Endothelial cell of umbilical vein (primary cell): ENCODE measurements at places on chromosomes 6 and 20. TPM values are rescaled to one million over a fixed set of nuclear protein-coding genes. Genes with fewer than 3 reads are reported as not detected.

DNA sequence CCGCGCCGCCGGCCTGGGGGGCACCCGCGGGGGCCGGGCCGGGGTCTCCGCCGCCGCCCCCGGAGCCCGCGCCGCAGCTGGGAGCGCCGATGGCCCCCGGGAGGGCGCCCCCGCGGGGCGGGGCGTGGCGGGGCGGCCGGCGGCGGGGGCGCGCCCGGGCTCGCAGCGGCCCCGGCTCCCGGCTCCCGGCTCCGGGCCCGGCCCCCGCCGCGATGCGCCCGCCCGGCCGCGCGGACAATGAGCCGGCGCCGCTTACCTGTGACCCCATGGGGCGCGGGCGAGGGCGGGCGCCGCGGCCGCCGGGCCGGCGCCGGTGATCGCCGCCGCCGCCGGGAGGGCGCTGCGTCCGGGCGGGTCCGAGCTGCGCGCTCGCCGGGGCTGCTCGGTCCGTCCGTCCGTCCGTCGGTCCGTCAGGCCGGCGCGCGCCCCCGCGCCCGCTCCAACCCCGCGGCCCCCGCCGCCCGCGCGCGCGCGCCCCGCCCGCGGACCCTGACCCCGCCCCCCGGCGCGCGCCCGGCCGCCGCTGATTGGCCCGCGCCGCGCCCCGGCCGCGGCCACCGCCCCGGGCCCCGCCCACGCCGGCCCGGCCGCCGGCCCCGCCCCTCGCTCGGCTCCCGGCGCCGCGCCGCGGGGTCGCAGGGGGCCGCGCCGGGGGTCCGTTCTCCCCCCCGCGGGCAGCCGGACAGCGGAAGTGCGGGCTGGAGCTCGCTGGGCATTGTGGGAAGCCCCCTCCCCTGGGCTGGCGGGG is at the start of gene ZBTB46:
TSS of gene ZBTB46 (minus strand) at position 424 of the 748 bp plus-strand sequence. CDS start 40,507 bp downstream, outside the sequence.
- H3K36me3 ChIP-seq = no peaks in the 10 kb centered on the region
- peaks cover 7% of the 10 kb centered on the region for H3K4me1 ChIP-seq
- H3K27me3 ChIP-seq = peaks cover 18% of the 10 kb centered on the region
- DNase-seq = no peak

- no peak overlapping the region for H3K4me3 ChIP-seq
- H3K27ac ChIP-seq = no peak overlapping the region
- H3K36me3 ChIP-seq = no peaks in the 10 kb centered on the region
- H3K4me1 ChIP-seq = no peaks in the 10 kb centered on the region
- DNase-seq = no peak
- no peaks in the 10 kb centered on the region for H3K27me3 ChIP-seq
Observed at GRCh38 chr20:40875116-40876085, 153.2 kb upstream of the TOP1 start.

- H3K4me1 ChIP-seq = no peaks in the 10 kb centered on the region
- no peak for DNase-seq
- no peaks in the 10 kb centered on the region for H3K27me3 ChIP-seq
- no peak overlapping the region for H3K4me3 ChIP-seq
Observed at GRCh38 chr6:76862936-76863335, 600.4 kb downstream of the HTR1B start.

- no peaks in the 10 kb centered on the region for H3K36me3 ChIP-seq
- H3K4me1 ChIP-seq = no peaks in the 10 kb centered on the region
Observed at GRCh38 chr20:19275038-19275629, 62.7 kb downstream of the SLC24A3 start.

- H3K36me3 ChIP-seq = peaks cover 7% of the 10 kb centered on the region
- no peak for DNase-seq
- H3K4me1 ChIP-seq = peaks cover 10% of the 10 kb centered on the region
- peaks cover 3% of the 10 kb centered on the region for H3K27me3 ChIP-seq
- no peak overlapping the region for H3K27ac ChIP-seq
Observed at GRCh38 chr20:62860924-62861691, 514 bp downstream of the TCFL5 start.

The NFATC2 gene
- total RNA-seq = 12.9 and 13.0 TPM in 2 replicates

The LRRN4 gene
- not detected in 2 replicates for total RNA-seq

DNA sequence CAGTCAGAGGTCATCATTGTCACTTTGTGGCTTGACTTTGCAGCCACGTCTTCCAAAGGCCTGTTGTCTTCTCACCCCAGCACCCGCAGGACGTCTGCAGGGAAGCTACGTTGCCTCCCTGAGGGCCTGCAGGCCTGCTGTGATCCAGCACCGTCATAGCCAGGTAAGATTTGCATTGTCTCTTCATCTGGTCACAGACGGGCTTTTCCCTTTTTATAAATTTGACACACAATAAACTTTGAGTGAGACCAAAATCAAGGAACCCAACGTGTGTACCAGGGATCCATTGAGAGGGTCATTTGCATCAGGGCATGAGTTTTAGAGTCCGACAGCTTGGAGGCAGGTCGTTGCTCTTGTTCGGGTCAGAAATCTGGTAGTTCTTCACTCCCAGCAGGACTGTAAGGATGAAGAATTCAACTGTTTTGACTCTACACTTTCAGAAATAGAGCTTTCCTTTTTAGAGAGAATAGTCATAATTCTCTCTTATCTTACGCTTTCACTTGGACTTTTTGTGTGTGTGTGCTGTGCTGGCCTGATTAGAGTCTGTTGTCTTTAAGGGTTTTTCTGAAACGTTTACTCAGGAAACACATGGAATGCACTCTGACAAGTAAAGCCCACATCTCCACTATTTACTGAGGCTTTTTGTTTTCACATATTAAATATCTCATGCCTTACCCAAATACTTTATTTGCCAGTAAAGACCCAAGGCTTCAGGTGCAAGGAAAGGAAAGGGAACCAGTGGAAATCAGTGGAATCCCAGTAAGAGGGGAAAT is 177.2 kb upstream of the TAB2 start:
- peak; percentile 38 for DNase-seq
- no peak overlapping the region for H3K4me3 ChIP-seq
- no peaks in the 10 kb centered on the region for H3K36me3 ChIP-seq

The CGA gene
- total RNA-seq = not detected in 2 replicates

DNA sequence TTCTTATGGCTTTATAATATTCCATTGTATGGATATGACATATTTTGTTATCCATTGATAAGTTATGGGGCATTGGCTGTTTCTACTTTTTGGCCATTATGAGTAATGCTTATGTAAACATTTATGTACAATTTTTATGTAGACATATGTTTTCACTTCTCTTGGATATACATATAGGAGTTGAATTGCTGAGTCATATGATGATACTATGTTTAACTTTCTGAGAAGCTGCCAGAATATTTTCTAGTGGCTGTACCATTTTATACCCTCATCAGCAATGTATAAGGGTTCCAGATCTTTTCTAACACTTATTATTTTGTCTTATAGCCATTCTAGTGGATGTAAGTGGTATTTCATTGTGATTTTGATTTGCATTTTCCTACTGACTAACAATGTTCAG is 23.1 kb downstream of the OTOR start:
- H3K27me3 ChIP-seq = no peaks in the 10 kb centered on the region
- no peak overlapping the region for H3K4me3 ChIP-seq
- H3K36me3 ChIP-seq = no peaks in the 10 kb centered on the region
- H3K4me1 ChIP-seq = no peaks in the 10 kb centered on the region

DNA sequence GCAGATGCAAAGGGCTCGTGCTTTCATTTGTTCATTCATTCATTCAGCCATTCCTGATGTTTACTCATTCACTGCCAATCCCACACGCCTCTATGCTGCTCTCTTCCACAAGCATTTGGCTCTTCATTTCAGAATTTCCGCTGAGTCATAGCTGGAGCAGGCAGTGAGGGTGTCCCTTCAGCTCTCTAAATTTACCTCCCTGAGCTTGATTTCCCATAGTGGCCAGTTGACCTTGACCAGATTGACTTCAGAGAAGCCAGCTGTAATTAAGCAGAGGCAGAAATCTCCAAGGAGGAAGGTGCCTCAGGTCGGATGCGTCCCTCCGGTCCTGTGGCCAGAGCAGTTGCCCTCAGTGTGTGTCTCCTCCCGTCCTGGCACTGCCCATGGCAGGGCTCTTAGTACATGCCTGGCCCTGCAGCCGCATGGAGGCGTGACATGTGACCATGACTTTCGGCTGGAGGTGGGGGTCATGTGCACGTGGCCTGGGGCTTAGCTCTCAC is 267.2 kb upstream of the ECI2 start:
- H3K4me3 ChIP-seq = no peak overlapping the region
- peak; percentile 36 for DNase-seq
- H3K36me3 ChIP-seq = no peaks in the 10 kb centered on the region
- H3K27ac ChIP-seq = no peak overlapping the region
- H3K4me1 ChIP-seq = no peaks in the 10 kb centered on the region

The FAM162B gene
- not detected in 2 replicates for total RNA-seq

- no peaks in the 10 kb centered on the region for H3K27me3 ChIP-seq
- no peaks in the 10 kb centered on the region for H3K4me1 ChIP-seq
- H3K4me3 ChIP-seq = no peak overlapping the region
- DNase-seq = no peak
Observed at GRCh38 chr6:80767808-80768207, 661.3 kb downstream of the BCKDHB start.

The LTA gene
- 0.46 TPM in 1 of 2 replicates, not detected in the other for total RNA-seq

The EFCAB8 gene
- 0.31 and 0.60 TPM in 2 replicates for total RNA-seq

GRCh38 chr20:53828088-53828681 is 234.5 kb upstream of the ZNF217 start:
- no peaks in the 10 kb centered on the region for H3K36me3 ChIP-seq
- peak overlapping the region; percentile 57 for H3K4me3 ChIP-seq
- peak; percentile 98 for DNase-seq
- no peaks in the 10 kb centered on the region for H3K27me3 ChIP-seq
- peak overlapping the region; percentile 100 for H3K27ac ChIP-seq

DNA sequence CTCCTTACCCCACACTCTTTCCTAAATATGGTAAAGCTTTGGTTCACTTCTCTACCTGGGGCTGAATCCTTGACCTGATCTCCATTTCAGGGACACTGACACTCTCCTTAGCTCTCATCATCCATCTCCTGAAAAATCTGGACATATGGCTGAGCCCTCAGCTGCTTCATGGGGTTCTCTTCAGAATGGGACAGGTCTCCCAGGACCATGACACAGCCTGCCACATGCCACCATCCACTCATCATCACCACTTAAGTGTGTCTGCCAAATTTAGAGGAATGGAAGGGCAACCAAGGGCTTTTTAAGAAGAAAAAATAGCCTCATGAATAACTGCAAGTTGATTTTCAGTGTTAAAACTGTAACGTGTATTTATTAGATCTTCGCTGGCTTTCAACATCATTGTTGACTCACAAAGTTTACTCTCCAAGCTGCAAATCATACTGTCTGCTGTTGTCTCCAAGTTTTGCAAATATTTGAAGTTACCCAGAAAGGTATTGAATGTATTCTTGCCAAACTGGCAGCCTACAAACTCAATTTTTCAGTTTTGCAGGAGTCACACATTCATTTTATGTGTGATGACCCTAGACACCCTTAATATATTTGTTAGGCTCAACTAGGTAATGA is 41.1 kb downstream of the HS3ST5 start:
- H3K36me3 ChIP-seq = no peaks in the 10 kb centered on the region
- no peak overlapping the region for H3K4me3 ChIP-seq
- DNase-seq = no peak
- H3K27me3 ChIP-seq = no peaks in the 10 kb centered on the region
- no peak overlapping the region for H3K27ac ChIP-seq
- no peaks in the 10 kb centered on the region for H3K4me1 ChIP-seq

The IL17F gene
- not detected in 2 replicates for total RNA-seq

DNA sequence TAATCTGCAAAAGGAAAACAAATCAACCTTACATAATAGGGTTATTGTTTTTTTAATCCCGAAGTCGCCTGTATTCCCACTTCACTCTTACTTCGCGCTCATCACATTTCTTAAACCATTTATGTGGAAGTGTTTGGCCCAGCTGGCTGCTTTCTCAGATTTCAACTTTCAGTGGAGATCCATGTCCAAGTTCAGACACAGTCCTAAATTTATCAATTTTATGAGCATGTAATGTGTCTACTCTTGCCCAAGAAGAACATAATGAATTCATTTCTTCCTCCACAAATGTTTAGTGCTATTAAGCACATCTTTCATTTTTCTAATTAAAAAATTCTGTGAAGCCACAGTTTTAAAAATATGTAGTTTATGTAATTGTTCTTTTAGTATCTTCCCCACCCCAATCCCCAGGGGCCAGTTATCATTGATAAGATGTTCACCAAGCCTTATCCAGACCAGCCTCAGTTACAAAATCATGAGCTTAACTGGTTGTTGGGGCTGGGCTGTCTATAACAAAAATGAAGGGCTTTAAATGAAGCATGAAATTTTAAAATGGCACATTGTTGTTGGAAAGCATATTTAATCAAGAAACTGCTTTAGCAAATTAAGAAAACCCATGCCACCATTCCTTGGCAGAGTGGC is 151.7 kb downstream of the UST start:
- DNase-seq = no peak
- no peak overlapping the region for H3K4me3 ChIP-seq
- no peaks in the 10 kb centered on the region for H3K4me1 ChIP-seq
- no peaks in the 10 kb centered on the region for H3K27me3 ChIP-seq

DNA sequence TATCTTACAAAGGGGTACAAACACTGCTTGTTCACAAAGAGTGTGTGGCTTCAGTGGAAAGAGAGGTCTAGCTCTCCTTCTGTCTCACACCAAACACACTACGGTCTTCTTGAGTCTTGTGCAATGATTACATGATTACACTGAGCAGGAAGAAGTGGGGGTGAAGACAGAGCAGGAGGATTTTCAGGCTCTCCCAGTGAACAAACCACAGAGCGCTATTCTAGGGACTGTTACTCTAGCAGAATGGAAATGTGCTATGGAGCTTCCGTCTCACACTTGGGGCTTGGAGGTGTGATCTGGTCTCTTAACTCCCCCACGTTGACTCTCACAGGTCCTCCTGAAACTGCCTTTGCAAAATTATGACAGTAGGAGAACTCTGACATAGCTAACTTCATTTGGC is 203.4 kb downstream of the MYLK4 start:
- no peak for DNase-seq
- no peaks in the 10 kb centered on the region for H3K4me1 ChIP-seq
- H3K36me3 ChIP-seq = no peaks in the 10 kb centered on the region
- no peaks in the 10 kb centered on the region for H3K27me3 ChIP-seq
- no peak overlapping the region for H3K4me3 ChIP-seq

- H3K4me3 ChIP-seq = no peak overlapping the region
- no peaks in the 10 kb centered on the region for H3K36me3 ChIP-seq
- peaks cover 15% of the 10 kb centered on the region for H3K4me1 ChIP-seq
- no peak overlapping the region for H3K27ac ChIP-seq
- H3K27me3 ChIP-seq = no peaks in the 10 kb centered on the region
Observed at GRCh38 chr6:45676380-45676779, 298.6 kb upstream of the SUPT3H start.

GRCh38 chr20:6866741-6867140 is 99.3 kb downstream of the BMP2 start:
- H3K27me3 ChIP-seq = peaks cover 9% of the 10 kb centered on the region
- no peaks in the 10 kb centered on the region for H3K4me1 ChIP-seq
- no peak overlapping the region for H3K27ac ChIP-seq

DNA sequence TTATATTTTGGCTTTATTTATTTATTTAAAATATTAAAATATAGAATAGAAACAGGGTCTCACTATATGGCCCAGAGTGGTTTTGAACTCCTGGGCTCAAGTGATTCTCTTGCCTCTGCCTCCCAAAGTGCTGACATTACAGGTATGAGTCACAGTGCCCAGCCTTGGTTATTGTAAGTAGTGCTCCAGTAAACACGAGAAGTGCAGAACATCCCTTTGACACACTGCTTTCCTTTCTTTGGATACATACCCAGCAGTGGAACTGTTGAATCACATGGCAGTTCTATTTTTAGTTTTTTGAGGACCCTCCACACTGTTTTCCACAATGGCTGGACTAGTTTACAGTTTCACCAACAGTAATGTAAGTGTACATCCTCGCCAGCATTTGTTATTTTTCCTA is 203.9 kb downstream of the PHF3 start:
- DNase-seq = no peak
- H3K27ac ChIP-seq = no peak overlapping the region
- H3K27me3 ChIP-seq = no peaks in the 10 kb centered on the region
- no peaks in the 10 kb centered on the region for H3K4me1 ChIP-seq
- no peak overlapping the region for H3K4me3 ChIP-seq
